HT1080 (cell line): ENCODE measurements at places on chromosomes 3 and 15. TPM values are rescaled to one million over a fixed set of nuclear protein-coding genes. Genes with fewer than 3 reads are reported as not detected.

DNA sequence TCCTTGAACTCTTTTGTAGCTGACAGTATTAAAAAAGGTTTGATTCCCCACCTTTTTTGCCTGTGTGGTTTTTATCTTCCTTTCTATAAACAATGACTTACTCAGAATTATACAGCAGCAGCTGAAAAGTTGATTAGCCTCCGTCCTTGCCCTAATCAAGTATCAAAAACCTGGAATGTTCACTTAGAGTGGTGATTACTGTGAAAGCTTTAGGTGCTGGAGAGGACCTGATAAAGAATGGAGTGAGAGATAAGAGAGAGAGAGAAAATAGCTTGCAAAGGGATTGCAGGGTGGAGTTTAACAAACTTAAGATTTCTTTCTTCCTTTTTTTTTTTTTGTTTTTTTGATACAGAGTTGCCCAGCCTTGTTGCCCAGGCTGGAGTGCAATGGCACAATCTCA lies 6.7 kb downstream of the CGNL1 start:
- no peak for DNase-seq

GRCh38 chr3:26960382-26960781 lies 337.8 kb downstream of the LRRC3B start:
- DNase-seq: no peak

- DNase-seq: no peak
These were observed 8.6 kb upstream of the CERS3 start for GRCh38 chr15:100537331-100537730.

GRCh38 chr15:47553947-47554346 lies 163.4 kb upstream of the SEMA6D start:
- no peak for DNase-seq

GRCh38 chr15:97706059-97706458 lies 254.4 kb upstream of the ARRDC4 start:
- DNase-seq: no peak

The STARD9 gene
- total RNA-seq: 2.2 TPM in 2 replicates

The ERICH6 gene
- total RNA-seq: not detected in 2 replicates

- no peak for DNase-seq
These were observed 14.4 kb upstream of the UNC13C start for GRCh38 chr15:53963801-53964200.

The BFSP2 gene
- total RNA-seq: not detected in 2 replicates
